H7 (cell line): ENCODE measurements at places on chromosomes 6 and 20. TPM values are rescaled to one million over a fixed set of nuclear protein-coding genes. Genes with fewer than 3 reads are reported as not detected.
A peak's percentile ranks its signal among the peaks of the same experiment; 100 is the strongest.

The TRIM10 gene
- total RNA-seq: not detected in 2 replicates

DNA sequence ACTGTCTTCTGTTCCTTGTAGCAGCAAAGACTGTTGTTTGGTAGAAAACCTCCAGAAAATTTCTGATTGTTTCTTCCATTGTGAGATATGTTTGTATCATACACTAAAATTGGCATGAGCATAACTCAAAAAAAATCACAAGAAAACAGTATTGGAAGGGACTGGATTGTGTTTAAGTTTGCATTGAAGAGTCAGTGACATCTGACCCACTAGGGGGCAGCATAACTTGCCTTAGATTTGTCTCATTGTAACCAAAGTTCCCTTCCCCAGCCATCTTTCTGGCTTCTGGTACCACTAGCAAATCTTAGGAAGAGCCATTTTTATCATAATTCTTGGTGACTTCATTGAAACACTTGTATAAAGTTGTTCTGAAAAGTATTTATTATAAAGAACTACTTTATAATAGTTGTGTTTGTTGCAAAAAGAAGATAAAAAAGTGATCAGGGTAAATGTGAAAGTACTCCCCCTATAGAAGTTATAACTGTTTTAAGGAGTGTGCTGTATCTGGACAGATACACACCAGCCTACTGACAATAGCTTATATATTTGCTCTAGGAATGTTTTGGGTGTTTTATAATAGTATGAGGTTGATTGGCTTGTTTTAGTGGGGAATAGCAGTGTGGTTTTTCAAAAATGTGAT lies 7.7 kb downstream of the CSTF1 start:
- peak; percentile 57 for DNase-seq

GRCh38 chr6:166027761-166028160 lies 139.9 kb downstream of the TBXT start:
- no peak for DNase-seq

- DNase-seq: no peak
These were observed 120.2 kb downstream of the GMPR start for GRCh38 chr6:16358531-16359138.

GRCh38 chr6:56356426-56356825 lies 109.0 kb upstream of the COL21A1 start:
- no peak for DNase-seq

GRCh38 chr6:110874880-110875547 lies 429 bp downstream of the AMD1 start:
- DNase-seq: no peak

GRCh38 chr6:28947831-28948270 lies 24.1 kb upstream of the TRIM27 start:
- no peak for DNase-seq

The EDN3 gene
- total RNA-seq: not detected in 2 replicates

- no peak for DNase-seq
These were observed 26.9 kb downstream of the RING1 start for GRCh38 chr6:33235221-33235634.

DNA sequence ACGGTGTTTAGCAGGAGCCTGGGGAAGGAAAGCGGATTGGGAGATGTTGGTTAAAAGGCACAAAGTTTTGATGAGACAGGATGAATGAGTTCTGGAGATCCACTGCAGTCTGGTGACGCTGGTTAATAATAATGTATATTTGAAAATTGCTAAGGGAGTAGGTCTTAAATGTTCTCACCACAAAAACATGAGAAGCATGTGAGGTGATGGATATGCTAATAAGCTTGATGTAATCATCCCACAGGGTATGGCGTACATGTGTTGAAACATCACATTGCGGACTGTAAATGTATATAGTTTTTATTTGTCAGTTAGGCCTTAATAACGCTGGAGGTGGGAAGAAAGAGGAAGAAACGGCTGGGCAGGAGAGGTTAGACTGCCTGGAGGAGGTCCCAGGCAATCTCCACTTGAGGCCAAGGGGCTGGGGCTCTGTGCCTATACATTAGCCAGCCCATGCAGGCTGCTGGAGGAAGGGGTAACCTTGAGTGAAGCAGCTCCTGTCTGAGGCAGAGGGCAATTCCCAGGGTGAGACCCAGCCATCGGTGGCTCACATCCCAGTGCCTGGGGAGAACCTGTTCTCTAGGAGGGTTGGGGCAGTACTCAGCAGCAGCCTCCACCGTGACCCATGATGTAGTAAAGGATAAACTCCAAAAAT lies 188.2 kb upstream of the QKI start:
- DNase-seq: no peak

DNA sequence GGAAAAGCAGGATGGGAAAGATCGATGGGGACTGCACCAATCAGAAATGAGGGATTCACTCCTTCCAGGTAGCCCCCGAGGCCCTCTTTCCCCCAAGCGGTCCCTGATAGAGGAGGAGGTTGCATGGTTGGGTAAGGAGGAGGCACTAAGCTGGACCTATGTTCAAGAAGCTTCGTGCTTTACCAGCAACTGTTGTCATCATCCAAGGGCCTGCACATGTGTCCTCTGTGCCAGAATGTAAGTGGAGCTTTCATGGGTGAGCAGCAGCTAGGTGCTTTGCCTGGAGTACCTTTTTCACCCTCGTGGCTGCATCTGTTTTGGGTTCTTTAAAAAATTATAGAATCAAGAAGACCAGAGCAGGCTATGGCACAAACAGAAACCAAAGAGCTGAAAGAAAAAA lies 54.0 kb downstream of the GMPR start:
- DNase-seq: no peak

DNA sequence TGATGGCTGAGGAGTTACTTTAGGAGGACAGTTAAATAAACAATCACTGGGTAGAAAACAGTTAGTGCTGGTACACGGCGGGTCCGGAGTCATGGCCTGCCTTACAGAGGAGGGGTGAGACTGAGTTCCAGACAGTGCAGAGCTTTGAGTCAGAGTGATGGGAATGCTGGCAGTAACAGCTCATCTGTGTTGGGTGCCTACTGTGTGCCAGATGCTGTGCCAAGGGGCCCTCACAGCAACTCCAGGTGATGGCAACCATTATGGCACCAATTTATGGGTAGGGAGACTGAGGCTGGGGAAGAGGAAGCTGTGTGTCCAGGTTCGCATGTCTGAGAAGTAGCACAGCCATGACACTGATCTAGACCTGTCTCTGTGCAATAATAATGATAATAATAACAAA lies 132.6 kb downstream of the CEBPB start:
- no peak for DNase-seq
